Activated CD8-positive, alpha-beta T cell treated with anti-CD3 and anti-CD28 coated beads for 36 hours (primary cell): ENCODE measurements at places on chromosomes 2 and 18. TPM values are rescaled to one million over a fixed set of nuclear protein-coding genes. Genes with fewer than 3 reads are reported as not detected.

Gene HNMT
- total RNA-seq, result not detected

Gene ANKMY1
- 14.5 TPM for total RNA-seq

DNA sequence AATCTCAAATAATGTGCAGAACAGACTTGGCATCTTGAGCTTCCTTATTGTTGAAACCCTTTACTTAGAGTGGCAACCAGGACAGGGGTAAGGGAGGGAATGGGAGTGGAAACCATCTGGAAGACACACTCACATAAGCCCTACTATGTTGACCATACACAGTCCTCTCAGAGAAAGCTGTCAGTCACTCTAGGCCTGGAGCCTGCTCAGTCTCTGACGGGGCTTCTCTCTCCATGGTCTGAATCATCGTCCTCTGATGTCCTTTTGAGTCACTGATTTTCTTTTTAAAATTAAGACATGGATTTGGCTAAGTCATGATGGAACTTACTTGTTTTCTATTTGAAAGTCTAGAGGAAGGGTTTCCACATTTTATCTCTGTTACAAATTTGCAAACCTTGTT lies 74.0 kb downstream of the MYO1B start:
- peaks cover 6% of the 10 kb centered on the region for H3K36me3 ChIP-seq
- H3K4me3 ChIP-seq, result no peak overlapping the region
- no peak for DNase-seq

GRCh38 chr2:188787658-188788240 lies 186.4 kb upstream of the COL3A1 start:
- no peak overlapping the region for H3K27ac ChIP-seq
- H3K4me1 ChIP-seq, result no peaks in the 10 kb centered on the region
- no peaks in the 10 kb centered on the region for H3K27me3 ChIP-seq
- H3K36me3 ChIP-seq, result no peaks in the 10 kb centered on the region
- no peak for DNase-seq

- no peak overlapping the region for H3K4me3 ChIP-seq
- DNase-seq, result no peak
- no peak overlapping the region for H3K27ac ChIP-seq
- peaks cover 2% of the 10 kb centered on the region for H3K36me3 ChIP-seq
- H3K4me1 ChIP-seq, result peaks cover 14% of the 10 kb centered on the region
Measured at GRCh38 chr2:230627806-230628724, 84.6 kb upstream of the CAB39 start.
